ENCODE measurements at places on chromosomes 4 and X.

DNA sequence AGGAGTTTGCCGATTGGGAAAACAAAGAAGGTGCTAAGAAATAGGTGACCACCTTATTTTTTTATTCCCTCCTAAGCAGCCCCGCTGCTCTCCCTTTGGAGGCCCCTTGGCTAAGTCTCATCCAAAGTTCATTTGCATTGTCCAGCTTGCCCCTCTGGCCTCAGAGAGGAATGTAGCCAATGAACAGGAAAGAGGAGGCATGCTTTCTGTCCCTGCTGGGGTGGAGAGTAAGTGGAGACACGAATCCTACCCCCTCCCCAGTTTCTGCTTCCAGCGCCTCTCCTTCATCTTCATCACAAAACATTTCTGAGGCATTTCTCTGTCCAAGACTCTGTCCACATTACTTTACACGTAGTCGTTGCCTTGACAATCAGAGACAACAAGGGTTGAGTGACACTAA, 38.7 kb downstream of the NLGN3 start:
- DNase-seq, result no peak

GRCh38 chr4:186826846-186827533, 103.3 kb upstream of the FAT1 start:
- no peak for DNase-seq

GRCh38 chr4:48203819-48204218, 65.8 kb downstream of the TEC start:
- peak; percentile 61 for DNase-seq

DNA sequence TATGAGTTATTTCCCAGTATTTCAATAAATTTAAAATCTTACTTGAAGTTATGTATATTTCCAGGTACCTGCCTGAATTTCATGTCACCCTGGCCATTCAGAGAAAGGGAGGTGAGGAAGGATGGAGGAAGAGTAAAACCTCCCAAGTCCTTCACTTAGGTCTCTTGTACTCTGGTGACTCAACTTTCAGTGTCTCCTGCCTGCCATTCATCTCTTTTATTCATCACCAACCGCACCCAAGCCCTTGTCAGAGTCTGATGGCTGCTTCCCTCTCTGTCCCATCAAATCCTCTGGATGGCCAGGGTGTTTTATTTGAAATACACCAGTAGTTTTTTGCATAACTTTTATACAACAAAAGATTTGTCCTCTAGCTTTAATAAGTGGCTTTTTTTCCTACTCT, 17.8 kb downstream of the TMPRSS11E start:
- no peak for DNase-seq

DNA sequence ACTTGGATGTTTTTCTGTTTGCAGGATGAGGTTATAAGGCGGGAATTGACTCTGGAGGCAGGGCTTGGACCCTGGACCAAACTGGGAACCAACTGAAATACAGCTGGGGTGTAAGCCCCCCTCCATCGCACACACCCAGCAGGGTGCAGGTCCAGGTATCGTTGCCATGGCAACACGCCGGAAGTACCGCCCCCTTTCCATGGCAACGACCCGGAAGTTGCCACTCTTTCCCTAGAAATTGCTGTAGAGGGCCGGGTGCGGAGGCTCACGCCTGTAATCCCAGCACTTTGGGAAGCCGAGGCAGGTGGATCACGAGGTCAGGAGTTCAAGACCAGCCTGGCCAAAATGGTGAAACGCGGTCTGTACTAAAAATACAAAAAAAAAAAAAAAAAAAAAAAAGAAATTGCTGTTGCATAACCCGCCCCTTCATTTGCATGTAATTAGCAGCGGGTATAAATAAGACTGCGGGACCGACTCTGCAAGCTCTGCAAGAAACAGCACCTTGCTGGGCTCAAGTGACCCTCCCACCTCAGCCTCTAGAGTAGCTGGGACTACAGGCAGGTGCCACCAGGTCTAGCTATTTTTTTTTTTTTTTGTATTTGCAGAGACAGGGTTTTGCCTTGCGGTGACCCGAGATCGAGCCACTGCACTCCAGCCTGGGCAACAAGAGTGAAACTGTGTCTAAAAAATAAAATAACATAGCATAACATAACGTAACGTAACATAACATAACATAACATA, 139.6 kb downstream of the CRLF2 start:
- DNase-seq, result peak; percentile 38

DNA sequence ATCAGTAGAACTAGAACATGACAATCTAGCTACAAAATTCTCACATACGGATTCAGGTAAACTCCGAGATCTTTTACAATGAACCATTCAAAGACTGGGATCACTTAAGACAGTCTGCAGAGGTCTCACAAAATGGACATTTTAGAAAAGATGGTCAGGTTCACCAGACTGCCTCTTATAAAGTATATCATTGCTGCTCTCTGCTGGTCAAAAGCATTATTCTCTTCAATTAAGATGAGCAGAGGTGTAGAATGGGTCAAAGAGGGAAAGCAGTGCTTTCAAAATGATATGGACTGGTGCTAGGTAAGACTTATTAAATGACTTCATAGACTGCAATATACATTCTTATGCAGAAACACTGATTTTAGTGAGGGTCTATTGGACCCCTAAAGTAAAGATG, 434.7 kb downstream of the PACRGL start:
- no peak for DNase-seq

GRCh38 chr4:143391895-143392294, 55.2 kb downstream of the GAB1 start:
- no peak for DNase-seq

GRCh38 chr4:8645753-8646124, 53.2 kb downstream of the CPZ start:
- DNase-seq, result no peak

DNA sequence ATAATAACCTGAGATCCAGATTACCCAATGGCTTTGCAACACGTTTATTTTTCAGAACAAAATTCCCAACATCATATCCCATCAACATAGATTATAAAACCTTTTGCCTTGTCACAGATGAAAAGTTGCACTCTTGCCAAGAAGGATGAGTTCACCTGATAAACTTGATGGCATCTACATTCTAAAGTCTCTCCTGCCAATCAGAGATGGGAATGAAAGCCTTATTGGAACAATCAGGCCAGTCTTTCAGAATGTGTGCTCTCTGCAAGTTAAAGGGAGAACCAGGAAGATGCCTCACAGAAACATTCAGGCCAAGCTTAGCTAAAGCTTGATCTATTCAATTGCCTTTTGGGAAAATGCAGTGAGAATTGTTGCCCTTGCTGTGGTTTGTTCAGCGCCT, 1.3 kb downstream of the LPAR4 start:
- no peak for DNase-seq

All from K562 (cell line).